ENCODE measurements at places on chromosomes 1 and 21.

DNA sequence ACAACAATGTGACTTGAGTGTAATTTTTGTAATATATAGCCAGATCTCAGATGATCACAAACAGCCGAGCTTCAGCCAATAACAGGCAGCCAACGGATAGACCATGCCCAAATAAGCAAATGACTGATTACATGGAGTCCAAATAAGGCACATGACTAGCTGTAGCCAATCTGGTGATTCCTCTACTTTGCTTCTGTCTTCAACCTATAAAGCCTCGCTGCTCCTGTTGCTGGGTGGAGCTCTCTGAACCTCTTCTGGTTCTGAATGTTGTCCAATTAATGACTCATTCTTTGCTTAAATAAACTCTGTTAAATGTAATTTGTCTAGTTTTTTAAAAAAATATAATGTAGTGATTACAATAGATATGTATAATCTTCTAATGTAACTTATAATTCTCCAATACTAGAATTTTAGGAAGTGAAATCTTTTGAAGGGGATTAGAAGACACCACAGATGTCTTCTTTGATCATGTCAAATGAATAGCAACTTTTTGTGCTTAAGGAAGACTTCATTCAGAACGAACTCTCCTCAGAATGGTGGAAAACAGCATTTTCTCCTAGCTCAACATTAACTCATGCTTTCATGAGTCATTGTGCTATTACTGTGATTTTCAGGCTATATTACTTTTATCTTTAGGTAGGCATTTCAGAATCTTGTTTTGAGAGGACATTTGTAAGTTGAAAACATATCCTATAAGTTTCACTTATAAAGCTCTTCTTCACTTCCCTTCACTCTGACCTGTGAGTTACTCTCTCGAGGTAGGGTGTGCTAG, 857.8 kb upstream of the B3GALT2 start:
- no peak for DNase-seq

- no peak for DNase-seq
These were observed 203.7 kb upstream of the C1orf87 start for GRCh38 chr1:60277269-60277668.

DNA sequence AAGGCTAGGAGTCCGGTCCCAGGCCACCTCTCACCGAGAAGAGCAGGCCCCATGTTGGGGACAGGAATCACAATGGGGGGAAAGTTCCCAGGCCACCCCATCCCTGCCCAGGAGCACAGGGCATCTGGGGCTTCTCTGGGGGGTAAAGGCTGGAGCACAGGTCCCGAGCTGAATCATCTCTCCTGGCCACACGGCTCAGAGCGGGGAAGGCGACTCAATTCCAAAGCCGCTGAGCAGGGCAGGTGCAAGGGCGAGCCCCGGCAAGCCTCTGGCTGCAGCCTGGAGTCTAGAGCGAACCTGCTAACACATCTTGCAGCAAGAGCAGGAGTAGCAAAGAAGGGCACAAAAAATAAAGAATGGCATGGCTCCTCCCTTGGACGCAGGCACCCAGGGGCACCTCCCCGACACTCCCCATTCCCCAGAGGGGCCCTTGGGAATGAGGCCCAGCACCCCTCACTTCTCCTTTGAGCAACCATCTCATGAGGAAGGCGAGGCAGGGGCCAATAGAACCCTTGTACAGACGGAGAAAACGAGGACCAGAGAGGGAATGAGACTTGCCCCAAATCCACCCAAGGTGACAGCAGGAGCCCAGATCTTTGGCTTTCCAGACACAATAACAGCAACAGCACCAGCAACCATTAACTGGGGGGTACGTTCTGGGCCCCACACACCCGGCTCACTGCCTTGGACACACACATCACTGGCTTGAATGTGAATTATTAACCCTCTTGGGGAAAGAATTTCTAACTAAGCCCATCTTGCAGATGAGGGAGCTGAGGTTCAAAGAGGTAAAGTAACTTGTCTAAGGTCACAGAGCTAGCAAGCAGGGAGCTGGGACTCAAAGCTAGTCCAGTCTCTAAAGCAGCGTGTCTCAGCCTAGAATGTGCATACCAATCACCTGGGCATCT, 20.7 kb upstream of the ALDH4A1 start:
- DNase-seq: no peak

GRCh38 chr1:117582451-117582850, 23.4 kb upstream of the TENT5C start:
- no peak for DNase-seq

DNA sequence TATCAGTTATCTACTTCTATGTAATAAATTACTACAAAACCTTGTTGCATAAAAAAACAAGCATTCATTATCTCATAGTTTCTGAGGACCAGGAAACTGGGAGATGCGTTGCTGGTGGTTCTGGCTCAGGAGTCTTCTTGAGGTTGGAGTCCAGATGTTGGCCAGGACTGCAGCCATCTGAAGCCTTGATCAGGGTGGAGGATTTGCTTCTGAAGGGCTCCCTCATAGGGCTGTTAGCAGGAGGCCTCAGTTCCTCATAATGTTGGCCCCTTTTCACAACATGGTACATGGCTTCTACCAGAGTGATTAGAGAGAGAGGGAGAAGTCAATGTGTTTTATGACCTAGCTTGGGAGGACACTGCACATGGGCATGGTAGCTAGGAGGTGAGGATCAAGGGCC, 137.4 kb downstream of the CNIH3 start:
- DNase-seq: no peak

DNA sequence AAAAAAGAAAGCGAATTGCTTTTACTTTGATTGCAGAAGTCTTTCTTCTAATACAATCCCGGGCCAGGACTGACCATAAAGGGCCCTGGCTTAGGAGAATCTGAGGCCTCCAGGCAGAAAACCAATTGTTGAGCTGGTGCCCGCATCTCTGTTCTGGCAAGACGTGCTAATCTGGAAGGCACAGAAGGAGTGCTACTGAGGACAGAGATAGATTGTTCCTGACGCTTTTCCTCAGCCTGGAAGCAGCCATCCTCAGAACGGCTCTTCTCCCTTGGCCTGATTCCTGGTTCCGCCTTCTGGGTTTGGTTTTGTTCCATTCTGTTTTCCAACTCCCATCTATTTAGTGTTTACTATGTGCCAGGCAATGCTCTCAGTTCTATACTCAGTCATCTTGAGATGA, 44.8 kb upstream of the SPOCD1 start:
- DNase-seq: no peak

DNA sequence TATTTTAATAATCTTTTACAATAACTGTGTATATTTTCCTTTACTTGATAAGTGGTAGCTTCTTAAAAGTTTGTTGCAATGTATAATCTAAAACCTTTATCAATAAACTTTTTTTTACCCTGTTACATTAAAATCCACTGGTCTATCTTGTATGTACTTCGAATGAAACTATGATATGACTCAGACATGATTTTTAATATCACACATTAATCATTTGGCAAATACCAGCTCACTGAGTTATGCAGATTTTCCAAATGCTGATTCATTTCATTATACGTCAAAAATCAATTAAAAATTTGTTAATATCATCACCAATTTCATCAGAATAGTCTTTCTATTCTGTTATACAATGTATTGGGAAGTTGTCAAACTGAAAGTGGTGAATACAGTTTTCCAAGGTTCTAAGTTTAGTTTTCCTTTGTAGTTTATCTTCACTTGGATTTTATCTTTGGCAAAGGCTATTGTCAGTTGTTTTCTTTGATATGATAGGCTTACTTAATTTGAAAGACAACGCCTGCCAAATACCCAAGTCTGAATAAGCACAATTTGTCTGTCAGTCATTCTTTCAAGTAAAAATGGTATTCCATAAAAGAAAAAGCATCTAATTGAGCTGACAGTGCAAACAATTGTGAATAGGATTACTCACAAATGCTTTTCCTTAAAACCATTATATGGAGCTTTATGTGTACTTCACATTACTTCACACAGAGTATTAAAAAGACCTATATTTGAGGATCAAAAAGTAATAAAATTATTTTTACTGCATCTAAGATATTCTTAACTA, 127.0 kb downstream of the NME7 start:
- DNase-seq: no peak

DNA sequence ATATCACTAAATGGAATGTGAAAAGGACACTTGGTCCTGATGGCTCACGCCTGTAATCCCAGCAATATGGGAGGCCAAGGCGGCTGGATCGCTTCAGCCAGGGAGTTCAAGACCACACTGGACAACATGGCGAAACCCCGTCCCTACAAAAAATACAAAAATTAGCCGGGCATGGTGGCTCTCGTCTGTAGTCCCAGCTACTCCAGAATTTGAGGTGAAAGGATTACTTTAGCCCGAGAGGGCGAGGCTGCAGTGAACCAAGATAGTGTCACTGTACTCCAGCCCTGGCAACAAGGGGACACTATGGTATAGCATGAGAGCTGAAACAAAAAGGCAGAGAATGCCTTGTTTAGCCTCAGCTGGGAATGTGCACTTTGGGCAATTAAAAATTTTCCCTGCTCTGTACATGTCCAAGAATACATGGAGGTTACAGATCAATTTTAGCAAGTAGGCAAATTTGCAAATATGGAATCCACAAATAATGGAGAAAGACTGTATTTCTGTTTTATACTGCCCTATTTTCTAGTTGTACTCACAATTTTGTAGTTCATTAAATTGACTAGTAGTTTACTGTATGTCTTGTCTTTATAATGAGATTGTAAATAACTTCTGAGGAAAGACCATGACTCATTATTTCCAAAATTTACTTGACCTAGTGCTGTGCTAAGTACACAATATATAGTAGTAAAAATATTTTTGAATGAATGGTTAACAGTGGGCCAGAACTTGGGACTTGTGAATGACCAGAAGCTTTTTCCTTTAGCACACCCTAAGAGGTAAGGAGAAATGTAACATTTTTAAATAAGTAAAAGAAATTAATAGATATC, 2.0 kb upstream of the ANGEL2 start:
- no peak for DNase-seq

DNA sequence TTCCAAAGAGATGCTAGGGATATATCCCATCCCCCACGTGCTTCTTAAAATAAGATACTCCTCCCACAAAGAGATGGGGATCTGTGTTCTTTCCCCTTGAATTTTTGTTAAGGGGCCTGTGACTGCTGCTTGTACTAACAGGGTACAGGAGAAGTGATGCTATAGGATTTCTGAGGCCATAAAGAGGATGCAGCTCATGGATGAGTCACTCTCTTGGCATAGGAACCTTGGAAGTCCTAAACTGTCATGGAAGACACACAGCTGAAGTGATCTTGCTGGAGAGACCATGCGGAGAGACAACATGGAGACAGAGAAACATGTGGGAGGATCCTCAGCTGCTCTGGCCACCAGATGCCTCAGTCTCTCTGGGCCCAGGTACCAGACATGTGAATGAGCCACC, 157.2 kb downstream of the S1PR1 start:
- DNase-seq: no peak

DNA sequence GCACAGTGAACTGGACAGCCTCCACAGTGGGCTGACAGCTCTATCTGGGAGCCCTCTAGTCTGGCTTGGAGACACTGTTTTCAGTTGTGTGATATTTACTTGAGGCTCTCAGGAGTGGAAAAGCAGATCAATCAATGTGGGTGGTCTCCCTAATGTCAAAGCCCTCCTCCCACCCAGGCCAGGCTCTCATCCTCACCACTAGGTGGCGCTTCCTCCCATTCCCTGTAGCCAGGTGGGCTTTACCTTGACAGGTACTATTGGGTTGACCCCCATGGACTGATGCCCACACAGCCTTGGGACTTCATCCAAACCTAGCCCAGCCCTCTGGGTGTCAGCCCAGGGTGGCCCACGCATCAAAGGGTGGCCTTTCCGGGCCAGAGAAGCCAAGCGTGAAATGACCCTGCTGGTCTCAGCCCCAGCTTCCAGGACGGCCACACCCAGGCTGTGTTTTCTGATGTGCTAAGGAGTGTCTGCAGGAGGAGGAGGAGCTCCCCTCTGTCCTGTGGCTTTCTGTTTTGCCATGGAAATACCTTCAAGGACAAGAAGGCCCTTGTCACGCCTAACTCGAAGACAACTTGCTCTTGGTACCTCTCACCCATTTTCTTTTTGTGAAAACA, 54.0 kb downstream of the CLIC6 start:
- DNase-seq: peak; percentile 26

DNA sequence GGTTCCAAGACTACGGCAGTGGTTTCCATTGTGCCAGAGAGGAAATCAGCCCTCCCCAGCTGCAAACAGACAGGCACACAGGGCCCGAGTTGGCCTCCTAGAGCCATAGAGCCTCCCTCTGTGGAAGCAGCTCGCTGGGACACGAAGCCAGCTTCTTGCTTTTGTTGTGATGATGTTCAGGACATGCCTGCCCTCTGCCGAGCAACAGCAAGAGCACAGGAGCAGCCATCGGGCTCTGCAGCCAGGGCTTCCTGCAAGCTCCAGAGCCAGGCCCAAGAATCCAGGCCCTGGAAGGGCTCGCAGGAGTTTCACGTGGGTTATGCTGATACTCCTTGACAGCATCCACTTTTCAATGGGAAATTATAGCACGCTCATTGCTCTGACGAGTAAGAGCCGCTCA, 18.5 kb downstream of the NPHP4 start:
- DNase-seq: no peak

DNA sequence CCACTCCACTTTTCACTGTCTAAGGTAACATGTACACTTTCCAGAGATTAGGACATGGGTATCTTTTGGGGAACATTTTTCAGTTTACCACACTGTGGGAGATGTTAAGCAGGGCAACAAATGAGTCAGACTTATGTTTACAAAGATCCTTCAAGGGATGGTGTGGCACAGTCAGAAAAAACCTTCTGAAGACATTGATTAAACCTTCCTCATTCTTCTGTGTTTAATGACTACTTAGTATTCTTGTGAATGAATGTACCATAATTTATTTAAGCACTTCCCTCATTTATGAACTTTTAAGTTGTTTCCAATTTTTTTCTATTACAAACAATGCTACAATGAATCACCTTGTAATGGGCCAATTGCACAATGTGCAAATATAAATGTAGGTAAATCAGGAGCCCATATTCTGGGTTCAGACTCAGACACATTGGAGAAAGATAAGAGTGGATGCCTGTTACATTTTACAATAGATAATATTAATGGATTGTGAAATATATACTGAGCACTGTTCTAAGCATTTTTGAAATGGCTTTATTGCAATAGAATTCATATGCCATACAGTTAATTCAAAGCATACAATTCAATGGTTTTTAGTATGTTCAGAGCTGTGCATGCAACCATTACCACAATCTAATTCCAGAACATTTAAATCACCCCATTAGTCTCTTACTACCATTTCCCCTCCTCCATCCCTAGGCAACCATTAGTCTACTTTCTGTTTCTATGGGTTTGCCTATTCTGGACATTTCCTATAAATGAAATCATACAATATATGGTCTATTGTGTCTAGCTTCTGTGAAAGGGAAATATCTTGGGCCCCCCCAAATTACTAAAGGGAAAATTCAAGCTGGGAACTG, 1.9 kb upstream of the SFT2D2 start:
- no peak for DNase-seq

GRCh38 chr1:56644919-56645676, at the start of gene PRKAA2:
Gene PRKAA2 (plus strand): TSS chr1:56645314. CDS start chr1:56645388, 74 bp downstream.
- peak; percentile 58 for DNase-seq
